Prostate gland (tissue), 2 donors: ENCODE measurements at places on chromosomes 7 and 10. TPM values are rescaled to one million over a fixed set of nuclear protein-coding genes. Genes with fewer than 3 reads are reported as not detected.

DNA sequence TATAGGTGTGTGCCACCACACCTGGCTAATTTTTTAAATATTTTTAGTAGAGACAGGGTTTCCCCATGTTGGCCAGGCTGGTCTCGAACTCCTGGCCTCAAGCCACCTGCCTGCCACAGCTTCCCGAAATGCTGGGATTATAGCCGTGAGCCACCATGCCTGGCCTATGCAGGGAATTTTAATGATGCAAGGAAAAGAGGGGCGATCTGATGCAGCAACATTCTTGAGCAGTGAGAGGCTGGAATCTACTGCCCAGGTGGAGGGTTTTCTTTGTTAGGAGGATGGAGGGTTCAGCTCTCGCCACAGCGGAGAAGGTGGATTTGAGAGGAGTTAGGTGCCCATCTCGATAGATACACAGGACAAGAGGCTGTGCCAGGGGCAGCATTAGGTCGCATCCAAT, 332.3 kb downstream of the GATA3 start:
- DNase-seq: no peak

The PPIA gene
- total RNA-seq: 1,544 TPM

The FAM25G gene
- total RNA-seq: not detected

DNA sequence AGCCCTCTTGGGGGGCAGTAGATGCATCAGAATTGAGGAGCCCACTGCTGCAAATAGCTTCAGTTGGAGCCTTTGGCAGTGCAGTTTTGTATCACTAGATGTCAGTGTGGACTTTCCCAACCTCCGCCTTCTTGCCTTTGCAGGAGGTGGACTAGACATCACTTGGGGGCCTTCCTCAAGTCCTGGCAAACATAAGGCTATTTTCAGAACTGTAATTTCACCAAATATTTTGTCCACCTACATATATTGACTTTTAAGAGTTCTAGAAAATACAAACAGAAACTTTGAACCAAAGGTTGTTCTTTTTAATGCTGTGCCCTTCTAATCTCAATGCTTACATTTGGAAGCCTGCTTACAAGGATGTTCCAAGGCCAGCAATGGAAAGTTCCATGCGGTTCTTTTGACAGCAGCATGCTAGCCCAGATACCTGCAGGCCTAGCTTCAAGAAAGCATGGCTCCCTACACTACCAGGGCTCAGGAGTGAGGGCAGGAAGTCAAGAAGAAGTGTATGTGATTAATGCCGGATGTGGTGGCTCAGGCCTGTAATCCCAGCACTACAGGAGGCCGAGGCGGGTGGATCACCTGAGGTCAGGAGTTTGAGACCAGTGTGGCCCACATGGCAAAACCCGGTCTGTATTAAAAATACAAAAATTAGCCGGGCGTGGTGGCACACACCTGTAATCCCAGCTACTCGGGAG, 8.0 kb upstream of the ZNRF2 start:
- no peak for DNase-seq
